ENCODE measurements at places on chromosomes 16 and 17.

DNA sequence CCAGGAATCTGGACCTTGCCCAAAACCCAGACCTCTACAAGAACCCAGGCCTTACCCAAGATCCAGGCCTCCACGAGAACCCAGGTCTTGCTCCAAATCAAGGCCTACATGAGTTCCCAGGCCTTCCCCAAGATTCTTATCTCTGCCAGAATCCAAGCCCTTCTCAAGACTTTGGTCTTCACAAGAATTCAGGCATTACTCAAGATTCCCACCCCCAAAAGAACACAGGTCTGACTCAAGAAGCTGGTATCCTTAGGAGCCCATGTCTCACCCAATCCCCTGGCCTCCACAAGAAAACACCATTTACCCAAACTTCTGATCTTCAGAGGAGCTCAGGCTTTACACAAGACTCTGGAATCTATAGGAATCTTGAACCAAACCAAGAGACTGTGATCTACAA lies 2.6 kb downstream of the SPEM3 start:
- DNase-seq: no peak

GRCh38 chr17:74779948-74780400 lies 3.8 kb upstream of the NAT9 start:
- peak; percentile 67 for DNase-seq

- no peak for DNase-seq
Observed at GRCh38 chr16:5001571-5001970, 32.2 kb downstream of the NAGPA start.

DNA sequence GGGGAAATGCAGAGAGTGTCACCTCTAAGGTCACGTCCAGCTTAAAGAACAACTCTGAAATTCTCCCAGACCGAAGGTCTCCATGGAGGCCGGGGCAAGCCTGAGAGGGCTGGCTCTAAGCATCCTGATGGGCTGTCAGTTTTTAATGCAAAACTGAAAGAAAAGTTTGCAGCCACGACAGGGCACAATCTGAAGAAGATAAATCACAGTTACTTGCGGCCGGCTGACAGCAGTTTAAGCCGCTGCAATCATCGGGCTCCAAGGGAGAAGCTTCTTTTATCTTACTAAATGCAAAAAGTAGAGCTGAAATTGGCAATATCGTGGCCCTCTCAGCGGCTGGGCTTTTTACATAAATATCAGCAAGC lies 168.8 kb downstream of the CYLD start:
- DNase-seq: no peak

- no peak for DNase-seq
Observed at GRCh38 chr17:44214896-44215295, 4.6 kb downstream of the UBTF start.

DNA sequence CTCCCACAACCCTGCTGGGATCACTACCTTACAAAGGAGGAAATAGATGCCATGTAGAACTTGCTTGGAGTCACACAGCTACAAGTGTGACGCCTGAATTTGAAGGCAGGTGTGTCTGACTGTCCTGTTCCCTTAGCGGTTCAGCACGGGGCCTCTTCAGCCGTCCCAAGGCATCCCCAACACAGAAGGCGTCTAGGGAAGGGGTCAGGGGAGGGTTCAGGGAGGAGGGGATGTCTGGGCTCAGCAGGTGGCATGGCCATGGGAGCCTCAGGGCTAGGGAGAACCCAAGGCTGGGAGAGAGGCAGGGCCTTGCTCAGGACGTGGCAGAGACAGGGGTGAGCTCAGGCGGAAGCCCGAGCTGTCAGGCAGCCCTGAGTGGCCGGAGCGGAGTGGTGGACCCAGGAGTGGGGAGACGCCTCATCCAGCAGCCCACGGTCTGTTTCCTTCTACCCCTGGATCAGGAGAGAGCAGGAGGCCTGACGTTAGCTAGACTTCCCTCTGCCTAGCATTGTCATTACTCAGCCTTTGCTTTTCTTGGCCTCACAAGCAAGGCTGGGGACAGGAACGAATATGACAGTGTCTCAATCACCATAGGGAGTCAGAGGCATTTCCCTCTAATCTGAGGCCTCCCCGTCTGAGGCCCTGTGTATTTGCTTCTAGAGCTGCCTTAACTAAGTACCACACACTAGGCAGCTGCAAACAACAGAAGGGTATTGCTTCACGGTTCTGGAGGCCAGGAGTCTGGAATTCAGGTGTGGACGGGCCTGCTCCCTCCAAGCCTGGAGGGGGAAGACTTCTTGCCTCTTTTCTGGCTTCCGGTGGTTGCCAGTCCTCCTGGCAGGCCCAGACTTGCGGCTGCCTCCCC lies 31.3 kb upstream of the ANKRD40CL start:
- no peak for DNase-seq

DNA sequence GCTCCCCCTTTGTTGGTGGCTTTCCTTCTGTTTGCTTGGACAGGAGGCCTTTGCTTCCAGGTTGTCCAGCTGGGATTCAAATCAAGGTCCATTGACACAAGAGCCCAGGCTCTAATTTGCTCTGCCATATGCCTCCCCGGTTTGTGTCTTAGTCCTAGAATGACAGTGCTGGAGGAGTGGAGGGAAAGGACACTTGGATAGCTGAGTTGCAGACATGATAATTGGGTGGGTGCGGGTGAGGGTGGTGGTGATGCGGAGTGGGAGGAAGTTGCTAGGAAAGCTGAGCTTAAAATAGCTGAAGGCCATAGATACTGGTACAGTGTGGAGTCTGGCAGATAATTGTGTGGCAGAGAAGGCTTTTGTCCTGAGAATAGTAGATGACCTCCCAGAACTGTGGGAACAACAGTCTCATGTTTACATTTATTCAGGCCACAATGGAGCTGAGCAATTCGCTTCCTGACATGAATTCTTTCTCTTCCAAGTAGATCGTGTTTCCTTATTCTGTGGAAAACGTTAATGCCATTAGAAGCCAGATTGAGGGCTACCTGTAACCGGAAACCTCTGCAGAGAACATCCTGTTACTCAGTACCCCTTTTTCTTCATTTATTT lies 23.8 kb downstream of the SEC14L1 start:
- no peak for DNase-seq

DNA sequence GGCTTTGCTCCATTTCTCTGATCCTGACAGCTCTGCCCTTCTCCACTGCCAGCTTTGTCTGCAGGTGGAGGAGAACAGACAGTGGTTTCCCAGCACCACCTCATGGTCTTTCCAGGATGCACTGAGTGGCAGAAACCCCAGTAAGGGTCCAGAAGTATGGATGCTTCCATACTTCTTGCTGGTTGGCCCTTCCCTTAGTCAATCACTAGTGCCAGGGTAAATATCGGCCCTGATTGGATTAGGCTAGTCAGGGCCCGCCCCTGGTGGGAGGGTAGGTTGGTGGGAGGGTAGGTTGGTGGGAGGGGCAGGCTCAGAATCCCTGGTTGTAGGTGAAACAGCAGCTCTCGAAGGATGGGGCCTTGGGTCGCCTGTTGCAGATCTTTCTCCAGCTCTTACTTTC lies 10.2 kb downstream of the RNF213 start:
- DNase-seq: peak; percentile 79

DNA sequence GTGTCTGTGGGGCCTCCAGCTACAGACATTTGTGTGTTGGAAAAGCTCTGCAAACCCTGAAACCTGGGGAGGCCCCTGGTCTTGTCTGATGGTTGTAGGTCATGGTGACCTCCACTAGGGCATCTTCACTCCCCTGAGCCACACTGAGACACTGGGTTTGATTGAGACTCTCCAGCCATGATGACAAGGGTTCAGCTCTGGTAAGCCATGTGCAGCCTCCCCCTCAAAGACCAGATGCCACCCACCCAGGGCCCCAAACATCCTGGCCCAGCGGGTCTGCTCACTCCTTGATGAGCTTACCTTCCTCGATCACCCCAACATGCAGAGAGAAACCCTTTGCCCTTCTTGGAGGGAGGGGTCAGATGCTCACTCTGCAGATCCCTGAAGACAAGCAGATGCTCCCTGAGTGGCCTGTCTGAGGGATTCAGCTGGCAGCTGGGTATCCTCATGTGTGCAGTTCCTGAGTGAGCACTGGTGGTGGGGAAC lies 101.6 kb downstream of the METRNL start:
- DNase-seq: peak; percentile 21

DNA sequence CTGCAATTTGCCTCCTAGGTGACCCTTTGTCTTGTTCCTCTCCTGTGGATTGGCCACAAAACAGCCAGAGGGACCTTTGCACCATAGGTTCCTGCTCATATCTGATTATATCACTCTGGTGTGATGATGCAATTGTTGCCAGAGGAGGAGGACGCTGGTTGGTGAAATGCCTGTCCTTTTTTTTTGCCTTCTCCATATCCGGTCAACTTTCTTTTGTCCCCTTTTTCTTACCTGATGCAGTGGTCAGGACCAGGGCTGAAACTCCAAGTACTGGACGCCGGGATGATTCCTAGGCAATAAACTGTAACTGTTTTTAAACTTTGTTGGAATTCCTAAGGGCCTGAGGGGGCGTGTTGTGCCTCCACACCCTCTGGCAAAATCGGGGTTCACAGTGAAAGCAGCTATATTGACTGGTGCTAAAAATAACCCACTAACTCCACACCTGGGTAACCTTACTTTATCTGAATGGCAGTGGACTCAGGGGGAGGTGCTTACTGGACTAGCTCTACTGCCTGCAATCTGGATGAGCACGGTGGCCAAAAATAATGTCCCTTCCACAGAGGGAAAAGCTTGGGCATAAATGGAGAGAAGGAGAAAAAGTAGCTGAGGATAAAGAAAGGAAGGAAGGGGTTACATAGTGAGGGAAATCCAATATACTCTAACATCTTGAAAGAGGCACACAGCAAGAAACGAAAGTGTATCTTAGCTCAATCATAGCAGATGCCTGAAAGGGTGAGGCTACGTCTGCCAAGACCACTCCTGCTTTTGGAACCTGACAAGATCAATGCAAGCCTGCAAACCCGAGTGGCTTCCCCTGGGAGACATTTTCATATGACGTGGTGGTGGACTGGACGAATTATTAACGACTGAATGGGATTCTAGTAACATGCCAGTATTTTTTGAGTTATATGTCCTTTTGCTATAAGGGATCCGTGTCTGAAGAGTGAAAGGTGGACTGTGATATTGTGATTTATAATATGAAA lies 28.4 kb upstream of the ZNF423 start:
- no peak for DNase-seq
